ENCODE measurements at places on chromosomes 3 and 15.

DNA sequence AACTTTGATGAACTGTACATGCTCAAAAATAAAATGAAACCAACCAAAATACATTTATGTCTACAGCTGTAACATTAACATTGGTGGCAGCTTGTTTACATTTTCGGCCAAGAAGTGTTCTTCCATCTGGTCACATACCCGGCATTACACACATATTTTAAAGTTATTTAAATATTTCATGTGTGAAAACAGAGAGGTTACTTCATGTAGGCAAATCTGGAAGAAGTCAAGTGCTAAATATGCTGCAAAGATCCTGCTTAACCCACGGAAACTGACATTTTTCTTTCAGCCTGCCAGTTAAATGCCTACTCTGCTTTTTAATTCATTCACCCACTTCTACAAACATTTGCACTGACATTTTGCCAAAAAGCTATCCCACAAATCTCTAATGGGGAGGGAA is 69.7 kb downstream of the MB21D2 start:
- peak; percentile 50 for DNase-seq

DNA sequence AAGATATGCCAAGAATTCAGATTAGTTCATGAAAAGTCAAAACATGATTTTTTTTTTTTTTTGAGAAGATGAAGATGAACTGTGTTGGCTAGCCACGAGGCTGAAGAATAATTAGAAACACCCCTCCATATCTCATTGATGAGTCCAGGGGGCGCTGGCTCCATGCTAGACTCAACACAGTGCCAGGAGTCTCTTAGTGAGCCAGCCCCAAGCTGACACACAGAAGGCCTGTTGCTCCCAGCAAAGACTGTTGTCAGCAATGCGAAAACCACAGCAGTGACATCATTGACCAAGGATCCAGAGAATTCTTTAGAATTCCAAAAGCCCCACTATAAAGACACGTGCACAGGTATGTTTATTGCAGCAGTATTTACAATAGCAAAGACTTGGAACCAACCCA is 185.2 kb downstream of the ANXA2 start:
- no peak for DNase-seq

DNA sequence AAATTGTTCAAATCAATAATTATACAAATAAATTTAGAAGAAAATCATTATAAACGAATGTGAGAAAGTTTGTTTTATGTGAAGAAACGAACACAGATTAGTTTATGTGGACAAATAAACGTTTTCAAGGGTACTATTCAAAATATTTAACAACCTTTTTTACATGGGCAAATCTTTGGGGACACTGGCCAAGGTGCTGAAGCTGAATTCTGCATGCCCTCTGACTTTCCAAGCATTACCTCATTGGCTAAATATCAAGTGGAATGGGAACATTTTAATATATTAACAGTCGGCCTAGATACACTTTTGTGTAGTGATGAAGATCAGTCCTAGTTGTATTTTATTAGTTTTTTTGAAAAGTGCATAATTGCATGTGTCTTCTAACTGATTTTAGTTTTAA is 636.4 kb upstream of the DPPA4 start:
- DNase-seq, result no peak

GRCh38 chr3:179833294-179833693 is 180.5 kb downstream of the USP13 start:
- DNase-seq, result no peak

GRCh38 chr3:72907131-72907711 is 19.4 kb downstream of the GXYLT2 start:
- no peak for DNase-seq

DNA sequence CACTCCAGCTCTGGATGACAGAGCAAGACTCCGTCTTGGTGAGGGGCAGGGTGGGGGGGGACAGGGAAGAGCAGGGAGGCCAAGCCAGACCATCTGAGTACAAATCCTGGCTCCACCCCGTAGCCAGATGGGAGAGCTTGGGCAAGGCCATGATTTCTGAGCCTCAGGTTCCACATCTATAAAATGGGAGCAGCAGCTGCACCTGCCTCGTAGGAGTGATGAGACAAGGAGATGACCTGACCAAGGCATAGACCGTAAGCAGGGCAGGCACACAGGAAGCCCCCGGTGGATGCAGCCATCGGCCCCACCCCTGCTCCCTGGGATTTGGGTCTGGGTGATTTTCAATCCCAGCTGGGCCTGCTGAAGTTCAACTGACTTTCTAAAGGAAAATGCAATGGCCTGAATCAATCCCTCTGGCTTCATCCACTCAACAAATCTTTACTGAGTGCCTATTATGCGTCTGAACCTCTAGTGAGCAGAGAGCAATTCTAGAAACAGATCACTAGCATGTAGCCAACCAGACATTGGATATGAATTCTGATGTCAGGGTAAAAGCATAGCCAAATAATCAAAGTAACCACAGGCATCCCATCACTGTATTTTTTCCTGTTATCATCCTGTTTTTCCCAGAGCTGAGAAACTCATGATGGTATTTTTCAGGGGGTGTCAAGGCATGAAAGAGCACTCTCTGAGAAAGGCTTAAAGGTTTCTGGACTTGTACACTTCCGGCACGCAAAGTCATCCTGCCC is 141.2 kb downstream of the NUP210 start:
- no peak for DNase-seq

GRCh38 chr3:31610700-31611275 is 78.1 kb downstream of the STT3B start:
- DNase-seq, result no peak

GRCh38 chr3:65521032-65521431 is 517.7 kb downstream of the MAGI1 start:
- no peak for DNase-seq

DNA sequence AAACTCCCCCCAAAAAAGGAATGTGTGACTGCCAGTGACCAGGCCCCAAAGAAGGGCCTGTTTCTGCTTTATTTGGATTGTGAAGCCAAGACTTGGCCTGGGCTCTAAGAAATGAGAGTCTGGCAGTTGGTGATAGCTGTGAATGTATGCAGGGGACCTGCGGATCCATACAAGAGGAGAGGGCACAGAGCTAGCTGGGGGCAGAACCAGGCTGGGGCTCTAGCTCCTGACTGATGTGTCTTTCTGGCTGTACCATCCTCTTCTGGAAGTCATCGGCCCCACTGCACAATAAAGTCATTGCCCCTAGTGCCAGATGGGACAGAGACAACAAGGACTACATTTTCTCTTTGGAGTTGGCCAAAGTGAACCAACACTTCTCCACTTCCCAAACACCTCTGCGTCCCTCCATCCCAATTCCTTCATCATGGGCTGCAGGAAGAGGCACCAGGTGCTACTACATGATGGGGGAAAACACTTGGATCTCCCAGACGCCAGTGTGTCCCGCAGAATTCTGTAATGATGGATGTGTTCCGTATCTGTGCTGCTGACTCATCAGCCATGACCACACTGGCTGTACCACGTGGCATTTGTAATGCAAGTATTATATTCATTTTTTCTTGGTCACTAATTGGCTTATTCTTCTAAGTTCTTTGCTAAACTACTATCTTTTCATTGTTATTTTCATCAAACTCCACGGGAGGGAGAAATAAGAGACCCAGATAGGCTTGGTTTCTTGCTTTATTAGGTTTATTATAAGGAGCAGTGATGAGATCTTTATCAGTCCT is 1.7 kb upstream of the PLA2G4F start:
- DNase-seq, result no peak

GRCh38 chr3:136414476-136414875 is 164.3 kb downstream of the PCCB start:
- no peak for DNase-seq

- DNase-seq, result peak; percentile 11
Observed at GRCh38 chr15:99895956-99896311, 162.7 kb upstream of the LYSMD4 start.

DNA sequence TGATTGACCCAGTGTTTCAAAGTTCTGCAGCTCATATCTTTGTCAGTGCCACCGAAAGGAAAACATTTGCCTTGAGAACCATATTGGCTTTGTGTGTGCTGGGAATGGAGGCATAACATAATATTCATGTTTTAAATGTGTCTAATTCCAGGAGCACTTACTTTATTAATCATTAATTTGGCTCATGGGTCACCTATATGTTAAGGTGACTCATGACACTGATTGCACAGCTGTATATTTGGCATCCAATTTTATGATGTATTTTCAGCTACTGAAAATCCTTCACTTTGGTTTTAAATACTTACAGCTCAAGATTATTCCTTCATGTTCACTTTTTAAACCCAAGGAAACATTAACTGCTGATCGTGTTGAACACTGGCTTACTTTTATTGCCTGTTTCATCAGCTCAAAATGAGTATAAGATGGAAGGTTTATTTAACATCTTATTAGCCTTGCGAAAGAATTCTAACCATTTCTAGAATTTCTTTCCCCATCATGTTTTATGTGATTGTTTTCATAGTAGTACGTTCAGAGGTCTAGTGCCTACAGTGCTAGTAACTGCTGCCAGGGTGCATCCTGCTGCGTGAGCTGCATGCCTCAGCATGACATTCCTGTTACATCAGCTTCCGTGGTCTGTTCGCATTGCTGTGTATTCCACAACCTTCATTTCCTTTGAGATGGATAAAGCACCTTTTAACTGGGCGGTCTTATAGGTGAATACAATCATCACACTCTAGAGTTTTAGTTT is 63.7 kb downstream of the LRCH3 start:
- no peak for DNase-seq

DNA sequence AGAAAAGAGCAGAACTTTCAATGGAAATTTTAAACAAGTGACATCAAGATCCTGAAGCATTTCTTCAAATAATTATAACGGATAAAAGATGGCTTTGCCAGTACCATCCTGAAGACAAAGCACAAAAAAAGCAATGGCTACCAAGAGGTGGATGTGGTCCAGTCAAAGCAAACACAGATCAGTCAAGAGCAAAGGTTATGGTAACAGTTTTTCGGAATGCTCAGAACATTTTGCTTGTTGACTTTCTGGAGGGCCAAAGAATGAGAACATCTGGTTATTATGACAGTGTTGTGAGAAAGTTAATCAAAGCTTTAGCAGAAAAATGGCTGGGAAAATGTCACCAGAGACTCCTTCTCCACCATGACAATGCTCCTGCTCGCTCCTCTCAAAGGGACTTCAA is 31.5 kb downstream of the FEM1B start:
- no peak for DNase-seq

GRCh38 chr15:48315041-48315440 is 16.2 kb upstream of the DUT start:
- DNase-seq, result no peak

GRCh38 chr15:51318382-51319150 is 19.8 kb downstream of the CYP19A1 start:
- no peak for DNase-seq

DNA sequence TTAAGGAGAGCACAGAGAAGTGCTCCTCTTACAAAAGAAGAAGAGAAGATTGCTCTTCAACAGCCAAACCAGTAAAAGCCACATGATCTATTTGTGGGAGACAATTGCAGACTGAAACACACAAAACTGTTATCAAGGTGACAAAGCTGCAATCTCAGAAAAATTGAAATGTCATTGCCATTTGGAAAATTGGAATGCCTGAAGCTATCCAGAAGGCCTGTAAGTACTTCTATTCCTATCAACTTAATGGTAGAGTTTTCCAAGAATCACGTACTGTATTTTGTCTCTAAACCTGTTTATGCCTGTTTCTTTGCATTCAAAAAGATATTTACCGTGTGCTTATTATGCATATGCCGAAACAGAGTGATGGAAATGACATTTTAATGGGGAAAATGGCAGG is 204.7 kb downstream of the GREM1 start:
- DNase-seq, result no peak

- no peak for DNase-seq
Observed at GRCh38 chr15:84904419-84904818, 20.0 kb downstream of the SLC28A1 start.

GRCh38 chr15:87343966-87344365 is 912.6 kb downstream of the NTRK3 start:
- no peak for DNase-seq

DNA sequence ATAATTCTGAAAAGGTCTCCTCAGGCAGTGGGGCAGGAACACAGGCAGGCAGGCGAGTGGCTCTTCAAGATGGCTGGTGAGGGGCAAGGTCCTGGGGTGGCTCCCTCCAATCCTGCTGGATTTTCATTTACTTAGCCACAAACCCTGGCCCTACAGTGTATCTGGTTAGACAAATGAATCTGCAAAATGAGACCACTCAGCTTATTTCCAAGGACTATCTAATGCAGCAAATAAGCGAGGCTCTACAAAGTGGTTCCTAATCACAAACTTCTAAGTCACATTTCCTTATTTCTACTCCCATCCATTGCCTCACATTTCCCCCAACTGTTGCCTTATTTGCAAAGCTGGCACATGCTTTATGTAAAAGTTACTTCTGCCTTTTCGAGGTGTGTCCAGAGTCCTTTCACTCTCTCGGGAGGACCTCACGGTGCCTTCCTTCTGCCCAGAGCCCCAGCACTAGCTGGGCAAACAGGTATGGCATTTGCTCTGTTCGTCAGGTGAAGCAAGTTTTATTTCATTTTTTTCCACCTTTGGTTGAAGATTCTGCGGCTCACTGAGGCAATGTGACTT is 40.5 kb downstream of the CCDC12 start:
- DNase-seq, result no peak

DNA sequence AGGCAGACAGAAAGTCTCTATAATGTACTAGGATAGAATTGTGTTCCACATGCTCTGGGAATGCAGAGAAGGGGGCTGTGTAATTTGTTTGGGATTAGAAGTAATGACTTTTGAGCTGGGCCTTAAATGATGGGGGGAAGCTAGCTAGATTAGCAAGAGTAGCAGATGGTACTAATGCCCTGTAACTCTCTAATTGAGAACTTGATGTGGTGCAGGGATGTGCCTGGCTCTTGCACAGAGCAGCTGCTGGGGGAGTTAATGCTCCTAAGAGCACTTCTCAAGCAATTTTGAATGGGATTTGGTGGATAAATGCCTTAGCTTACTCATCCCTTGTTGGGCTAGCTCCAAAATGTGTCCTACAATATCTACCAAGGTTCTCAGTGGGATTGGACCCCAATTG is 12.4 kb upstream of the SYN2 start:
- no peak for DNase-seq

GRCh38 chr3:128547368-128547987 is 54.5 kb upstream of the GATA2 start:
- no peak for DNase-seq

DNA sequence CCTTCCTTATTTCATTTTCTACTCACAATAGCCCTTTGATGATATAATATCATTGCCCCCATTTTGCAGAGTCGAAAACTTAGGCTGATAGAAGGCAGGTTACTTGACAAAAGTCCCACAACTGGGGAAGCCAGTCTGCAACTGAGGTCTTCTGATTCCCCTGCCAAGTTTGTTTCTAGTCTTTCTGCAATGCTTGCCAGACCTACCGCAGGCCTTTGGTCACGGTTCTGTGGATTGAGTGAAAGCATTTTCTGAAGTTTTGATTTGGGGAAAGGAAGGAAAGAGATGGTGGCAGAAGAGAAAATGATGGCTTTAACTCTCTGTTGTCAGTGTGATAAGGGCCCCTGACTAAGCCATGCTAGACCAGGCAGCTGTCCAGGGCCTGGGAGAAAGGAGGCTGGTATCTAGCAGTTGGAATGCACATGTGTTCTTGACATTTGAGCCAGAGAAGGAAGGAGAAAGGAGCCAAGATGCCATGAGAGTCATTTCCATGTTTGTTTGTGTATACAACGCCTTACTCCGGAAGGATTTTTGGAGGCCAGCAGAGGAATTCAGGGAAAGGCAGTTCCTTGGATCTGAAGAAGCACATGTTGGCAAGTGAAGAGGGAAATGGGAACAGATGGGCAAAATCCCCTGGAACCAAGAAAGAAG is 29.9 kb downstream of the FAH start:
- no peak for DNase-seq

Data from GM12865 (cell line).